Fibroblast of skin of left quadriceps (primary cell): ENCODE measurements at places on chromosomes 16 and 17.

GRCh38 chr16:72829846-72830775, 217.8 kb downstream of the ZFHX3 start:
- no peak for DNase-seq

- no peak for DNase-seq
Observed at GRCh38 chr16:15650698-15651171, 690 bp downstream of the NDE1 start.

DNA sequence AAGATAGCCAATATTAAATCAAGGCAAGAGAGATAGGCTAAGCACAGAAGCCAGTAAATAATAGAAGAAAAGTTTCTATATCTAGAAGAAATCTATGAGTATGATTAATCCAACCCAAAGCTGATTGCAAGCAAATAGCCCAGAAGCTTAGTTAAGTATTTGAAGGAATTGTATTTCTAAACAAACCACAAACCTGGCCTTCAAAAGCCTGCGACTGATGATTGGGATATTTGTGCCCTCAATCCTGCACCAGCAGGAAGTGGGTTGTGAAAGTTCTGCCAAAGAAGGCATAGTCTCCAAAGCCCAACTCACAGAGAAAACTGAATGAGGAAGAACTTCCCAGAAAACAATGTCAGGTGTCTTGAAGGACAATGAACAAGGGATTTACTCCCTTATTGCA, 114.5 kb upstream of the C17orf78 start:
- DNase-seq: no peak

DNA sequence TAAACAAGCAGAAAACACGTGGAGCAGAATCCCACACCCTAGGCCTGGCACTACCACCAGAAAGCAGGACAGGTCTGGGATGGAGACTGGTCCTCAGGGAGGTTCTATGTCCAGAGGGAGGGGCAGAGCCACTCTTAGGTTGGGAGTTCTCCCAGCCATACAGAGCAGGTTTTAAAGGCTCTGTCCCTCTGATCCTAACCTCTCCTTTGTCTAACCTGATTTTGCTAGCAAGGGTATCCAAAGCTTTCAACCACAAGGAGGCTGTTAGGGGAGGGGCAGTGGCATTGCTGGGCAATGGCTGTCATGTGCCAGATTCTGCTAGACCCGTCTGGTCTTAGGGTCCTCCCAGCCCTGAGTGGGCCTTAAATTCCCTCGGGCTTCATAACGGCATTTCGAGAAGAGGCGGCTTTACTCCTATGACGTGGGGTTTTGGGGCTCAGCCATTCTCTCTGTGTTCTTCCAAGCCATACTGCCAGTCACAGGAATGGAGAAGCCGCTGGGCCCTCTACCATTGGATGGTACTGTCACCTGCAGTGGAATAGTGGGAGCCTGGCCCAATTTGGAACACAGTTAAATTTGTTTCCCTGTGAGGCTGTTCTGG, 5.7 kb downstream of the TPPP3 start:
- DNase-seq: no peak

DNA sequence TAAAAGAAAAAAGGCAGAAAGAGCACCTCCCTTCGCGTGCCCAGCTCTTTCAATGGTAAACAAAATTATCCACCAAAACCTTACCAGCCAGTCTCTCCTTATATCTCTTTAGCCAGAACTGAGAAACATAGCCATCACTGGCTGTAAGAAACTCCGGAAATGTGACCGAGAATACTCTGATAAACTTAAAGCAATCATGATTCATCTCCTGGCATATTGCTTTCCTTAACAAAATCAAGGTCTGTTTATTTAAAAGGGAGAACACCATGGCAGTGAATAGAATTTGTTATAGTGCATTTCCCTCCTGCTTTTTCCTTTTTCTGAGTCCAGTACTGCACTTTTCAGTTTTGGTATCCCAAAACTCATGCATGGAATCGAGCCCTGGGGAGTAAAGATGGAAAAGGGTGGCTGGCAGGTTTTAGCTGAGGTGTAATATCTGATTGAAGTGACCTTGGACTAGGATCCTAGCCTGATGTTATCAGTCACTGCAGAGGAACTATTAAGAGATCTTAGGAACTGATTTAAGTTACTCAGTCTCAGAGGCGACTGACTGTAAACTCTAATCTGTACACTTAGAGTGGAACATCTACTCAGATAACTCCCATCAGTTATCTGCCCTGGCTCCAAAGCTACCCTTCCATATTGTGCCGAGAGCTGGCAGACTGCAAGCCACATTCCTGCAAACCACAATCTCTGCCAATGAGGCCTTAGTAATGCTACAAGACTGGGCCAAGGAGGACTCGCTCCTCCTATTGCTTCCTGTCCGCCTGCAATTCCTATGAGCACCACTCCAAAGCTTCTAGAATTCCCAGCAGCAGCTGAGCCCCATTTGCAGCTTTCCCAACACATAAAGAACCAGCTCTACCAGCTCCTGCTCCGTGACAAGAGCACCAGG, 7.4 kb upstream of the COX10 start:
- peak; percentile 14 for DNase-seq

DNA sequence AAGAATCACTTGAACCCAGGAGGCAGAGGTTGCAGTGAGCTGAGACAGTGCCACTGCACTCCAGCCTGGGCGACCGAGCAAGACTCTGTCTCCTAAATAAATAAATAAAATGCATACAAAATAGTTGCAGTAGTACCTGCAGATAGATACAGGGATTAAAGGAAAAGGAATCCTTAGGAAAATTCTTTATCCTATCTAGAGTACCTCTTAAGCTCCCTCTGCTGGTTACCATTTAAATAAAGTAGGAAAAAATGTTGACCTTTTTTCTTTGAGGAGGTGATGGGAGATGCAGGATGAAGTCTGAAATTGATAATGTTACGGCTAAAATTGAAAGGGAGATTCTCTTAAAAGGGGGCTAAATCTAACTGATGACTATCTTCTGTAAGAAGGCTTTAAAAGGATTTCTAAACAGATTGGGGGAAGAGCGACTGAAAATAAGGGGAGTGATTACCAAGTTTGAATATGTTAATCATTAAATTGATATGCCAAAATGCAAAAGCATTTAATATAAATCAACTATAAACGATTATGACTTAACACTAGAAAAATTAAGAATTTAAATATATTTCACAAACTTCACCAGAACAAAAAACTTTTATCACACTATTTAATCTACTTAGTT, 29.4 kb downstream of the C16orf87 start:
- no peak for DNase-seq

GRCh38 chr17:32497431-32498205, 10.8 kb downstream of the CDK5R1 start:
- DNase-seq: no peak

DNA sequence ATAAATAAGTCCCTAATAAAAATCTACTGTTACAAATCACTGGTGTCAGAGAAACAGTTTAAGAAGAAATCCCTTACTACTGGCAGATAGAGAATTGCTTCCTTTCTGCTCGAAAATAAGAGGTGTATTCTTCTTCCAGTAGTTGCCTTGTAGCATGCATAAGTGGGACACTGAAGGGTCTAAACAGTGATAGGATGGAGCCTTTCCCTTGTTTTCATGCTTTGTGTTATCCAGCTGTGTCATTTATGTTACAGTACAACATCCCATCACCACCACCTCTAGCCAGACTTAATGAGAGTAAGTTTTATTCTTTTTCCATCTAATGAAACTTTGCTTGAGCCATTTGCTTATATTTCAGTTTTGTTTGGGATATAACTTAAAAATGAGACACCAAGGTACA, 54.3 kb downstream of the NLK start:
- DNase-seq: no peak

- DNase-seq: no peak
Observed at GRCh38 chr17:64171041-64171440, 41.1 kb upstream of the ERN1 start.

GRCh38 chr16:23279721-23280153, 22.4 kb upstream of the SCNN1B start:
- no peak for DNase-seq

- DNase-seq: no peak
Observed at GRCh38 chr17:14940108-14940937, 324.8 kb downstream of the PMP22 start.

GRCh38 chr16:6852643-6853225, 479.9 kb upstream of the RBFOX1 start:
- no peak for DNase-seq

DNA sequence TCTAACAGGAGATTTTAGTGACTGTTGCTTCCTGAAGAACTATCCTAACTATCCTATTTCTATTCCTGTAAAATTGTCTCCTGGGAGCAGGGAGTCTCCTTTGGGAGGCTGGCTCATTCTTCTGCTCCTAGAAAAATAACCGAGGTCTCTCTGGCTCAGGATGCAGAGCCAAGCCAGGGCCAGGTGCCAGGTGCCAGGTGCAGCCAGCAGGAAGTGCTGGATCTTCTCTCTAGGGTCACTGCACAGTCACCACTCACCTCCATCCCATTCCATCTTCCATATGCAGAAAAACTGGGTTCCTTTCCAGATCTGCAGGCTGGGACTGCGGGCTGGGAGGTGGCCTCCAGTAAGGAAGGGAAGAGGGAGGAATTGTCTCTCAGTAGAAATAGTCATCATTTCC, 3.8 kb upstream of the TMC7 start:
- DNase-seq: no peak

DNA sequence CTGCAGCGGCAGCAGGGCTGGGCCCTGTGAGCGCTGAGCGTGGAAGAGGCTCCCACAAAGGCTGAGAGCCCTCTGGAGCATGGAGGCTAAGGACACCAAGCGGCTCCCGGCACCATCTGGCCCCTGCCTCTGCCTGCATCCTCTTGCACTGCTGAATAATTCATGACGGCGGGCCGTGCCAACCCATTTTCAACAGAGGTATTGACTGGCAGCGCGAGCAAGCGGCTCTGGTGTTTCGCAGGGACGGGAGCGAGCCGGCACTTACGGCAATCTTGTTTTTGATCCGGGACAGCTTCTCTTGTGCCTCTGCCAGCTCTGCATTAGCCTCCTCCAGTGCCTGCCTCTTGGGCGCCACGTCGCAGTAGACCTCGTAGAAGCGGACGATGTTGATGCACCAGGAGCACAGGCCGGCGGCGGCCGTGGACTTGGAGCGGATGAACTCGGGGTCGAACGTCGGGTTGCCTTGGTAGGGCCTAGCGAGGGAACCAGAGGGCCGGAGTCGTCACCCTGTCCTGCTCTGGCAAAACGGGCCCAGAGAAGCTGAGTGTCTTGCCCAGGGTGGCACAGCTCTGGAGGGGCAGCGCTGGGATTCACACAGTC, 80.4 kb downstream of the PGS1 start:
- no peak for DNase-seq

- no peak for DNase-seq
Observed at GRCh38 chr16:90033387-90033786, 14.1 kb upstream of the DBNDD1 start.

- no peak for DNase-seq
Observed at GRCh38 chr17:76695059-76695831, 15.5 kb downstream of the MXRA7 start.

GRCh38 chr17:6187836-6188235, 117.7 kb downstream of the WSCD1 start:
- DNase-seq: no peak

DNA sequence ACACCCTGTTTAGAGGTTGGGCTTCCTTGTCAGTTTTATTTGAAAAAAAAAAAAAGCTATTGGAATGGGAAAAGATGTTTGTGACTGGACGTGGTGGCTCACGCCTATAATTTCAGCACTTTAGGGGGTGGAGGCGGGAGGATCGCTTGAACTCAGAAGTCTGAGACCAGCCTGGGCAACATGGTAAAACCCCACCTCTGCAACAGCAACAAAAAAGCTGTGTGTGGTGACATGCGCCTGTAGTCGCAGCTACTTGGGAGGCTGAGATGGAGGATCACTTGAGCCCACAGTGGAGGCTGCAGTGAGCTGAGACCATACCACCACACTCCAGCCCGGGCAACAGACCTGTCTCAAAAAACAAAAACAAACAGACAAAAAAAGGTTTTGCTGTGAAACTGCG, 66.1 kb upstream of the SIAH1 start:
- no peak for DNase-seq

GRCh38 chr16:66840883-66841282, 3.3 kb upstream of the CA7 start:
- no peak for DNase-seq

- DNase-seq: no peak
Observed at GRCh38 chr16:1057252-1057932, 15.2 kb upstream of the SSTR5 start.

GRCh38 chr16:2745116-2745890, 7.1 kb upstream of the SRRM2 start:
- no peak for DNase-seq

GRCh38 chr17:73561111-73561510, 83.1 kb downstream of the SDK2 start:
- DNase-seq: no peak

DNA sequence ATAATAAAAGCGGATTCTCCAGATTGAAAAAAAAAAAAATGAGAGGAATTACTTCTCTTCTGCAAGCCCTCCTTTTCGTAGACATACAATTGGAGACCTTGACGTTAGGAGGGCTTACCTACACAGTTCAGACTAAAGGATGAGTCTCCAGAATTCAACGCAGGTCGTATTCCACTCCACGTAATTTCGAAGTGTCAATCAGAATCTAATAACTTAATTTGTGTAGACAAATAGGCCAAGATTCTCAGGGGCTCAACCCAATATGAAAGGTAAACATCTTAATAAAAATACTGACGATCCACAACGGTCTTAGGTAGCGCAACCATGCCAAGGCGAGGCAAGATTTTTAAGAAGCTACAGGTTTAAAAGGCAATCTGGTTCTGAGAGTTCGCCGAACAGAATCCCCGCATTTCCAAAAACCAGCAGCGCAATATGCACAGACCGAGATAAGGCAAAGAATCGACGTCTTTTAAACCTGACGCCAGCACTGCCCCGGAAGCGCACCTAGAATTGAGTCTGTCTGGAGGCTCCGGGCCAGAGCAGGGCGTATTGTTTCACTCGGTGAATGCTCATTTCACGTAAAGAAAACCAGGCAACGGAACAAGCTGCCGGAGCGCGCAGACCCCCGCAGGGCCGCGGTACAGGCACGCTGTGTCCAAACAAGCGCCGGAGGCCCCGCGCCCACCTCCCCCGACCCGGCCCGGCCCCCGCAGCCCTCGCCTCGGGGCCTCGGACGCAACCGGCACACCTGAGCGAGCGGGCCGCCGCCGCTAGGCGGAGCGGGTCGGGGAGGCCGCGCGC, 623 bp downstream of the MBTPS1 start:
- DNase-seq: no peak

DNA sequence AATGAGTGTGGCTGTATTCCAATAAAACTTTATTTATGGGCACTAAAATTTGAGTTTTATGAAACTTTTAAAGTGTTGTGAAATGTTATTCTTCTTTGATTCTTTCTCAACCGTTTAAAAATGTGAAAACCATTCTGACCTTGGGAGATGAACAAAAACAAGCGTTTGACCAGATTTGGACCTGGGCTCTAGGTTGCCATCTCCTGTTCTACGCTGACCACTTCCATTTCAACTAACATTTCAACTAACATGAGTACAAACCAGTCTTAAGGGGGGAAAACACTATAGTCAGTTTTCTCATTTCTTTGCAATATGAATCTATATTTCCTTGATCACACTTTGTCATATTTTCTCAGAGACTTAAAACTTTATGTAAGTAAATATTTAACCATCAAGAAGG, 118.4 kb upstream of the IRX5 start:
- no peak for DNase-seq
